ENCODE measurements at places on chromosomes 3 and 15.

GRCh38 chr15:98296653-98297052 is 336.1 kb downstream of the ARRDC4 start:
- DNase-seq: no peak

- DNase-seq: no peak
These were observed 301.6 kb upstream of the TRIM42 start for GRCh38 chr3:140376136-140376889.

GRCh38 chr15:90982135-90982534 is 12.2 kb downstream of the PRC1 start:
- DNase-seq: no peak

DNA sequence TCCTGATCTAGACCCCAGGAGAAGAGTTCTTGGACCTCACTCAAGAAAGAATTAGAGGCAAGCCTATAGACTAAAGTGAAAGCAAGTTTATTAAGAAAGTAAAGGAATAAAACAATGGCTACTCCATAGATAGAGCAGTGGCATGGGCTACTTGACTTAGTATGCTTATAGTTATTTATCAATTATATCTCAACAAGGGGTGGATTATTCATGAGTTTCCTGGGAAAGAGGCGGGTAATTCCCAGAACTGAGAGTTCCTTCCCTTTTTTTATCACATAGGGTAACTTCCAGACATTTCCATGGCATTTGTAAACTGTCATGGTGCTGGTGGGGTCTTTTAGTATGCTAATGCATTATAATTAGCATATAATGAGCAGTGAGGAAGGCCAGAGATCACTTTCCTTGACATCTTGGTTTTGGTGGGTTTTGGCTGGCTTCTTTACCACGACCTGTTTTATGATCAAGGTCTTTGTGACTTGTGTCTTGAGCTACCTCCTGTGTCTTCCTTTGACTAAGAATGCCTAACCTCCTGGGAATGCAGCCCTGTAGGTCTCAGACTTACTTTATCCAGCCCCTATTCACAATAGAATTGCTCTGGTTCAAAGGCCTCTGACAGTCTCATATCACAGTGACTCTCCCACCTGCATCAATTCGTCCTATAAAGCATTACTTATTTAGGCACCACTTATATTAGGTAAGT is 35.3 kb upstream of the PLSCR2 start:
- DNase-seq: no peak

DNA sequence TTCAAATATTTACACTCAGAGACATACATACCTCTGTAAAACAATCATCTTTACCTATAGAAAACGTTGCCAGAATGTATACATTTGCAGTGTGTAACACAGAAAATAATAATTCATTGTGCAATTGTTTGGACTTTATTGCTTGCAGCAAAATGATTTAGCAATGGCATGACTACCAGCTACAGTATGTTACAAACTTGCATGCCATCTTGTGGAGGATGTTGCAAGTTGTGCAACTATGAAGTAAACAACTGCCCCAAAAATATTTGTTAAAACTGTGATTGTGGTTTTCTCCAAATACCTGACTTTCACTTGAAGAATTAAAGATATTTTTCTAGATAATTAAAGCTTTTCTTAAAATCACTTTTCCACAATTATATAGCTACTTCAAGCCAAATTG is 27.1 kb upstream of the C3orf49 start:
- DNase-seq: no peak

DNA sequence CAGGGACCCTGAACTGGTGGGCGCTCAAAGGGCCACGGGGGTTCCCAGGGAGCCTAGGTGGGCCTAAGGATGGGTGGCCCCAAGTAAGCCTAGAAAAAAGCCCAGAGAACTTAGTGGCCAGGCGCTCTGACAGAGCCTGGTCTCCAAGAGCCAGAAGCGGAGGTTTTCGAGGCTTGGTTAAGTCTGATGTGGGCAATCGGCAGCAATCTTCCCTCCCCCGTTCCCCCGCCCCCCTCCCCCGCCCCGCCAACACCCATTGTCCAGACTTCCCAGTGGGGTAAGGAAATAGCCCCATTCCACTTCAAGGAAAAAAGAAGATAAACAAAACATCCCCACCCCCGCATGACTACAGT is 6.7 kb downstream of the EOMES start:
- no peak for DNase-seq

DNA sequence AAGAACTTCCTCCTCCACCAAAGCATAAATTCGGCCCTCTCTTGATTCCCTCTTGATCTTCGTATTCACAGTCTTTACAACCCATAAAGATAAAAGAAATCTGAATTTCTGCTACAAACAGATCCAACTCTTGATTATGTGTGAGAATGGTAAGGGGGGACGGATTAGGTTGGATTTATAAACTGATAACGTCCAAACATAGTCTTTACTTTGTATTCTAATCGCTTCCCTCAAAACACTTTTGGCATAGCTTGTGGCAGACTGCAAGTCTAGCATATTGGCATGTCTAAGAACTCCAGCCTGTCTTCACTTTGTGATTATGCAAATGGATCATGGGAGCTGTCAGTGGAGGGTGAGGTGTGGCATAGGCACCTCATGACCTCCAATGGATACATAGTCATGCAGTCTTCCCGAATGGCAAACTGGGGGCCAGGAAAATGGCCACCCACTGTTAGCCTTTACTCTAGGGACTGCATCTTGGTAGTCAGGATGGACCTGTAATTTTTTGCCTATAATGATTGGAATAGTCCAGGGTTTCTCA is 24.3 kb upstream of the GPR171 start:
- no peak for DNase-seq

DNA sequence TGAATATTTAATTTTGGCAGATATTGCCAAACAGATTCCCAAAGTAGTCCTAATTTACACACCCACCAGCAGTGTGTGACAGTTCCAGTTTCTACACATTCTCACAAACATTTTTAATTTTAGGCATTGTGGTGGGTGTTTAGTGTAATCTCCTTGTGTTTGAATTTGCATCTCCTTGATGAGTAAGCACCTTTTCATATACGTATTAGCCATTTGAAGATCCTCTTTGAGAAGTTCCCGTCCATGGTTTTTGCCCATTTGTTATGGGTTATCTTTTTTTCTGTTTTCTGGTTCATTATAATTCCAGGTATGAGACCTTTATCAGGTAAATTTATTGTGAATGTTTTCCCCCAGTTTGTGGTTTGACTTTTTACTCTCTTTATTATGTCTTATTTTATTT is 2.3 kb upstream of the TM4SF19 start:
- DNase-seq: no peak

DNA sequence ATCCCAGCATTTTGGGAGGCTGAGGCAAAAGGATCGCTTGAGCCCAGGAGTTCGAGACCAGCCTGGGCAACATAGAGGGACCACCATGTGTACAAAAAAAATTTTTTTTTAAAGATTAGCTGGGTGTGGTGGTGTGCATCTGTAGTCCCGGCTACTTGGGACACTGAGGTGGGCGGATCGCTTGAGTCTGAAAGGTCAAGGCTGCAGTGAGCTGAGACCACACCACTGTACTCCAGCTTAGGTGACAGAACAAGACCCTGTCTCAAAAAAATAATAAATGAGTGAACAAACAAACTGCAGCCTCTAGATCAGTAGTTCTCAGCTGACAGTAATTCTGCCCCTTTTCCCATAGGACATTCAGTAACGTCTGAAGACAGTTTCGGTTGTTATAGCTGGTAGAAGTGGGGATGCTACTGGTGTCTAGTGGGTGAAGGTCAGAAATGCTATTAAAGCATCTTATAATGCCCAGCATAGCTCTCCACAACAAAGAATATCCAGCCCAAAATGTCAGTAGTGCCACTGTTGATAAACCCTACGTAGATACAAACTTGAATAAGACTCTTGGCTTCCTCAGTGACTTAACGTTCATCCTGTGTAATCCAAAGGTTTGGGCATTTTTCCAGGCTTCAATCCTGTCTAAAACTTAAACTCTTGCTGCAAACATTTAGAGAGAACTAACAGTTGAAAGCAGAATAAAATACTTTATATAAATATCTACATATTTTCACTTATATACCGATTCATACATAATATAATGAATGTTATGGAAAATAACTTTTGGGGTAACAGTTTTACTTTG is 10.6 kb downstream of the SMC4 start:
- DNase-seq: no peak

GRCh38 chr15:27804569-27805260 is 294.4 kb downstream of the OCA2 start:
- DNase-seq: no peak

GRCh38 chr3:65732051-65732935 is 306.4 kb downstream of the MAGI1 start:
- DNase-seq: peak; percentile 1

DNA sequence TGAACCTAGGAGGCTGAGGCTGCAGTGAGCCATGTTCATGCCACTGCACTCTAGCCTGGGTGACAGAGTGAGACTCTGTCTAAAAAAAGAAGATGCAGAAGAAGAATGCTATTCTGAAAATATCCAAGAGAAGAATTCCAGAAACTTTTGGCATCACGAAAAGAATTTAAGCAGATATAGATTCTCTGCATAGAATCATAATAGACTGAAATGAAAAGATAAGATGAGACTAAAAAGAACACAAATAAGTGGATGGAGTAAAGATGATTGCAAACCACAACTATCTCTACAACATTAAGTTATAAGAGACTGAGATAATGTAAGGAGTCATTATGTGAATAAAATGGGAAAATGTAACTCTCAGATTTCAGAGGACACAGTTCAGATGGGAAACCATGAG is 140.7 kb upstream of the TMC3 start:
- DNase-seq: no peak

- DNase-seq: no peak
These were observed 168.4 kb downstream of the STAC start for GRCh38 chr3:36548712-36549111.

- DNase-seq: no peak
These were observed 212.3 kb upstream of the CFAP20DC start for GRCh38 chr3:59262076-59262498.

Measured in NCI-H187 treated with DMSO at 0.1 percent for 48 hours (cell line).